ENCODE measurements at places on chromosomes 1 and 21.

DNA sequence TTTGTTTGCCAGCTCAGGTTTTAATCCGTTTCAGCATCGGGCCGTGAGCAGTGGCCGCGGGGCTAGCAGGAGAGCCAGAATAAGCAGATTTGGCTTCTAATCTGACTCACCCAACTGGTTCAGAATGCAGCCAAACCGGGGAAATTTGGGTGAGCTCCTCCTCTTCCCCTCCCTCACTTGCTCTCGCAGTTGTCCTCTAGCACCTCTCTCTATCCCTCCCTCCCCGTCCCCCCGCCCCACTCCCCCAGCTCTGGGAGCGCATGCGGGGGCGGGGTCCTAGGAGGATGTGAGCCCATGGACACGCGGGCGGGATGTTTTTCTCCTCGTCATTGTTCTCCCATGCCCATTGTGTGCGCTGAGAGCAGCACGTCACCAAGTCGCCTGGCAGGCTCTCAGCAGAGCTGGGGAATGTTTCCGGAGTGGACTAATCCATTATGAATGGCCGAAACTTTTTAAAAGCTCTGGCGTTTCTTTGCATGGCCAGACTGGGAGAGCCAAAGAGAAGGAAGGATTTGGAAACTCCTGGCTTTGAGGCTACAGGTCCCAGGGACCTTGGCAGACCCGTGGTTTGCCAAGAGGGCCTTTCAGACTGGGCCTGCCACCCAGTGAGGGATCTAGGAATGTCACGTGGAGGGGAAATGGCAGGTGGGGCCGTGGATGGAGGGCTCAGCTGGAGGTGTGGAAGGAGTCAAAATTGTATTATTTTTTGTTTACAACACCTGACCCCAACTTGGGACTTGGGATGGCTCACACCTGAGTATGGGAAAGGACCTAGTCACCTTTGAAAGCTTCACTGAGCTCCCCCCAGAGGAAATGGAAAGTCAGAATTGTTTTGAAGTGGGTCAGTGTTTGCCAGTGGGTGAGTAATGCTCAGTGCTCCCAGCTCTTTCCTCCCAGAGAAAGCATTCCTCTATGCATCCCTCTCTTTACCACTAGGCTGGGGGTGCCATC lies 39.2 kb downstream of the CDK18 start:
- no peak for DNase-seq

GRCh38 chr1:151458802-151459330 lies 428 bp downstream of the POGZ start:
- peak; percentile 79 for DNase-seq

GRCh38 chr1:69551476-69552324 lies 16.0 kb upstream of the LRRC7 start:
- DNase-seq: no peak

- DNase-seq: no peak
These were observed 426.6 kb downstream of the DUSP10 start for GRCh38 chr1:221315330-221315729.

- DNase-seq: no peak
These were observed 24.6 kb downstream of the TNFRSF1B start for GRCh38 chr1:12191242-12192032.

GRCh38 chr1:117416546-117417125 lies 49.4 kb downstream of the MAN1A2 start:
- no peak for DNase-seq

GRCh38 chr1:31647106-31647505 lies 2.4 kb upstream of the PEF1 start:
- no peak for DNase-seq

GRCh38 chr1:172180501-172181285 lies 239.8 kb upstream of the C1orf105 start:
- peak; percentile 11 for DNase-seq

GRCh38 chr1:82321794-82322193 lies 521.1 kb downstream of the ADGRL2 start:
- DNase-seq: no peak

DNA sequence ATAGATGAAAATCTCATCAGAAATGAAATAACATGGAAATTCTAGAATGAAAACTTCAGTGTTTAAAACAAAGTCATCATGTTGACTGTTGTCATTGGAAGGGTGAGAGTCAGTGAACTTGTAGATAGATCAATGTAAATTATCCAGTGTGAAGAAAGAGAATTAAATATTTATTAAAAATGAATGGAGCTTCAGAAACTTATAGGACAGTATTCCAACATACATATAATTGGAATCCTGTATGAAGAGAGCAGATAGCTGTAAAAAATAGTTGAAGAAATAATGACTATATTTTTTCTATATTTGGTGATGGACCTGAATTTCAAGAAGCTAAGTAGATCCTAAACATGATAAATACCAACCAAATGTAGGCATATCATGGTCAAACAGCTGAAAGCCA lies 60.0 kb downstream of the MAN1A2 start:
- DNase-seq: no peak

DNA sequence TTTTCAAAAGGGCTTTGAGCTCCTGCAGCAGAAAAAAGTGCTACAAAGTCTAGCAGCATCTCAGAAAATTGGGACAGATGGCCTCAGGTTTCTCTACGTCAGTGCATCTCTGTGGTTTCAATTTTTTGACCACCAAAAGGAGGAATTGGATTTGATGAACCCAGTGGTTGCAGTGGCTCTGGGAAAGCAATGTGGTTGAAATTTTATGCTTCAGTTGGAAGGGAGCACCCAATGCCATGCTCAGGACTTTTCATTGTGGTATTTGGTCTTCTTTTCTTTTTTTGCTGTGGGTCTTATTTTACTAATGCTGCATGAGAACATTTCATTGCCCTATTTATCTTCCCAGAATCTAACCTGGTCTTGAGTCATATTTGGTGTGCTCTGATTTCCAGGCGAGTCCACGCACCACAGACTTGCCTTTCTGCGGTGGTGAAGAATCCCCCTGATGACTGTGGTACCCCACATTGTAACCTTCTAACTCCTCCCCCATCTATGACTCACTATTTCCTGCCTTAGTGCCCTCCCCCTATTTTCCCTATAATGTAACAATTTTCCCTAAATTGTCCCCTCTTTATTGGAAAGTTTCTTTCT lies 56.7 kb downstream of the S1PR1 start:
- DNase-seq: no peak

- DNase-seq: peak; percentile 23
These were observed 145.1 kb downstream of the NPHP4 start for GRCh38 chr1:5847013-5847659.

DNA sequence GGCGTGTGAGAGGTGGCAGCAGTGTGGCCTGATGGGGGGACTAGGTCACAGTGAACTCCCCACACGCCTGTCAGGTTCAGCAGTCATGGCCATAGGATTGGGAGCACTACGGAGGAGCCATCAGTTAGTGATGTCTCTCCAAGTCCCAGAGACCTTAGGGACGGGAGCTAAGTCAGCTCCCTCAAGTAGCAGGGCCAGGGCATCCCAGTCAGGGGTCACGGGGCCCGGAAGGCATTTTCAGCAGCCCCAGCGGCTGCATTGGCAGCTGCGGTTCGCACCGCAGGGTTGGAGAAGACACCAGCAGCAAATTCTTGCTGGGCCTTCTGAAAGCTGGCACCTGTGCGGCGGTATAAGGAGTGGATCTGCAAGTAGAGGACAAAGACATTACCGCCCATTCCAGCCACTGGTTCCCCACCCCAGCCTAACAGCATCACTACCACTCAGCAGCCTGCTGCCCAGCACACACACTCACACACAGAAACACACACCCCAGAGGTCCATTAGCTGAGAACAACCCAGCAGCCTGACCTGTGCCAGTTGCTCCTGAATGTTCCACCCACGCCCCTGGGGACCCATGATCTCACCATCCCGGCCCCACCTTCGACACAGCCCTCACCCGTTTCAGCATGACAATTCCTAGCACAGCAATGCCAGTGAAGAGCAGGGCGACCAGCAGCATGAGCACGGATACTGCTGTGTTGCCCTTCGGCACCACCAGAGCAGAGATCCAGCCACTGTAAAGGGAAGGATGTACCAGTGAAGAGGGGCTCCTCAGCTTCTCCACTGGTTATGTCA lies 972 bp upstream of the ENTREP3 start:
- no peak for DNase-seq

DNA sequence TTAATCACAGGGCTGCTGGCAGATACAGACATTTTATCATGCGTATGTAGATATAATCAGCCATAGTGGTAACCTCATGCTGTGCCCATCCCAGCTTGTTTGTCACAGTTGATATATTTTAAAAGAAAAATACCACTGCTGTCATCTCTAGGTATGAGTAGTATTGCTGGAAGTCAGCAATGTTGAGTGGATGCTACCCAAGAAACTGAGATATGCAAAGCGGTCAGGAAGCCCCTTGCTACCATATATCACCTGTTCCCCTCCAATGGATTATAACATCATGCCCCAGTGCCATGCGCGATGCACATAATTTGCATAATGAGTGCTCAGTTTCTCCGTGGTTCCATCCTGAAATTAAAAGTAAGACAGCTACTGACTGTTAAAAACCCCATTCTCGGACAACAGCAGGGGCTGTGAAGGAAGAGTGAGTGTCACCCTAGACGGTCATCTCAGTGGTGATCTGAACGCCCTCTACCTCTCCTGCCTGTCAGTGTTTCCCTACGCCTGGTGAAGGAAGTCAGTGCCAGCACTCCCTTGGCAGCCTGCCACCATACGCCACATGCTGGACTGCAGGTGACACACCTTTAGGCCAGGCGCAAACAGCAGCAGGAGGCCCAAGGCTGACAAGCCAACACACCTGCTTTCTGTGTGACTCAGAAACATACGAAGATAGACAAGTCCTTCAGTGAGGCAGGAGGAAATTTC lies 2.7 kb downstream of the IL10RB start:
- peak; percentile 65 for DNase-seq

DNA sequence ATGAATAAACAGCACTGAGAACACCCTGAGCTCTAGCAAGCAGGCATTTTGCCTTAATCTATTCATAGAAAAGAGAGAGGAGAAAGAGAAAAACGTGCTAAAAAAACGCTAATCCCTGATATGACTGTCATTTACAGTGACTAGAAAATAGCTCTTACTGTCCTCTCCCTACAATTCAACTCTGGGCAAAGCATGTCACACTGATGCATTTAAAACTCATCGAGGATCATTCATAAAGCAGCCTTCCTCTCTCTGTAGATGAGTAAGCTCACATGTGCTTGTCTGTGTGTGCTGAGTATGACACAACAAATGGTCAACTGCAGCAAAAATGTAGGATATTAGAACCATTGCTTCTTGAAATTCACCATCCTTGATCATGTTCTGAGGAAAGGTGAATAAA lies 109.0 kb downstream of the SGIP1 start:
- DNase-seq: no peak

DNA sequence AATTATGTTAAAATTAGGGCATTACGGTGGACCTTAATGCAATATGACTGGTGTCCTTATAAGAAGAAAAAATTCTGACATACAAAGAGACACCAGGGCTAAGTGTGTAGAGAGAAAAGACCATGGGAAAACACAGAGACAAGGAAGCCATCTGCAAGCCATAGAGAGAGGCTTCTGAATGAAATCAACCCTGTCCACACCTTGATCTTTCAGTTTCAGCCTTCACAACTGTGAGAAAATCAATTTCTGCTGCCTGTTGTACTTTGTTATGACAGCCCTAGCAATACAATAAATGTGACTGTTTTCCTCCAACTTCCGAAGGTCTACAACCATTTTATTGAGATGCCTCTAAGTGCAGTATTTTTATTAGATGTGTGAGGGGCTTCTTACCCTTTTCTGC lies 1407.2 kb downstream of the MRPL39 start:
- no peak for DNase-seq

DNA sequence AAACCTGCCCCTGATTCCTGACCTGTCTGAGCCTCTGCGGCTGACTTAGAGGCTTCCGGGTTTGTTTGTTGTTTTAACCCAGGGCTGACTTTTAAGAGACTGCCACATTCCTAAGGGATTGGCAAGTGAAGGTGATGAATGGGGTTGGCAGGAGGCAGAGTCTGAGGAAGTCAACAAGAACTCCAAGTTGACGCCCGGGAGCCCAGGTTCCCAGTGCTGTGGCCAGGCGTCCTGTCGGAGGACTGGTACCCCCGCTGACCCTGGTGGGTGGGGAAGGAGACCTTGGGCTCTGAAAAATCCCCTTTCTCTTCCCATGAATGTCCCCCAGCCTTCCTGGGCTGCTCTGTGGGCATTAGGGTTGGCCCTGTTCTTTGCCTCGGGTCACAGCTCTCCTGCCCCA lies 19.7 kb upstream of the EPS8L3 start:
- DNase-seq: no peak

- DNase-seq: no peak
These were observed 509 bp downstream of the ADAMTS4 start for GRCh38 chr1:161198194-161198896.

- no peak for DNase-seq
These were observed 111.5 kb upstream of the LYPLAL1 start for GRCh38 chr1:219062161-219062560.

DNA sequence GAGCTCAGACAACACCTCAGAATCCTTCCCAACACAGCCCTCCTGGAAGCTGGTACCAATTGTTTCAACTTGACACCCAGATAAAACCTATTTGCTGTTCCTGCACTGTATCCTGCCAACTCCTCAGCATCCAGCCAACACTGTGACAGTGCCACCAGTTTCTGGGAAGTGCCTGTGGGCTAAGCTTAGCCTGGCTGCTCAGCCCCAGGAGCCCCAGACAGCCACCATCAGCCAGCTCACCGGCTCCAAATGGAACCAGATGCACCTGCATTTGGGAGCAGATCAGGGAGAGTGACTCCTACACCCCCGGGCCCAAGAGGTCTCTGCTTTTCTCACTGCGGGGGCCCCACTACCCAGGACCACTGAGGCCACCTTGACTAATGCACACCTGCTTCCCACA lies 24.9 kb downstream of the KCNN3 start:
- no peak for DNase-seq

GRCh38 chr1:157073944-157074685 lies 25.5 kb downstream of the ETV3L start:
- DNase-seq: peak; percentile 24

GRCh38 chr1:221454096-221454495 lies 287.8 kb downstream of the DUSP10 start:
- no peak for DNase-seq

GRCh38 chr1:211908453-211908852 lies 77.9 kb upstream of the LPGAT1 start:
- no peak for DNase-seq

DNA sequence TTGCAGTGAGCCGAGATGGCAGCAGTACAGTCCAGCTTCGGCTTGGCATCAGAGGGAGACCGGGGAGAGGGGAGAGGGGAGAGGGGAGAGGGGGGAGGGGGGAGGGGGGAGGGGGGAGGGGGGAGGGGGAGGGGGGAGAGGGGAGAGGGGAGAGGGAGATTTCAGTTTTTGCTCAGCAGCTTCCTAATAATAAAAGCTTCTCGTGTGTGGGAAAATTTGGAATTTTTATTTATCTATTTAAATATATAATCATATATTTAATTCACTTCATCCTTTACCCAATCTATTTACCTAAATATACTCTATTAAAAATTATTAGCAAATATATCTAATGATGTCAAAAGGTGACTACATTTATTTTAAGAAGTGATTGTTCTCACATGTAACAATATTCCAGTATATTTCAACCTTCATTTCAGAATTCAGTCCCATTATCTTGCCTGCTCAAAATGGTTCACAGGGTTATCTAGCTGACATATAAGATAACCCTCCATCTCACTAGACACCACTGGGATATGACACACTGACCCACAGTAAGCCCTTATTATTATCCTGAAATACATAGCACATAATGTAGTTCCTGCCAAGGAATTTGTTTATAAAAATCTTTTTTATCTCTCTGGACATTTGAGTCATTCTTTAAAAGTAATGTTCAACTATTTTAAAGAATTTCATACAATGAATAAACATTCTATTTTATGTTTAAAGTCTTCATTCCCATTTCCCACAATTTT lies 105.9 kb downstream of the GPATCH2 start:
- no peak for DNase-seq

GRCh38 chr1:236020359-236021219 lies 44.3 kb downstream of the NID1 start:
- no peak for DNase-seq

Data from germinal center (tissue), 1 donor.